ENCODE measurements at places on chromosomes 2 and 18.
A peak's percentile ranks its signal among the peaks of the same experiment; 100 is the strongest.

GRCh38 chr2:160901613-160902012 lies 258.6 kb upstream of the TANK start:
- DNase-seq, result peak; percentile 35

DNA sequence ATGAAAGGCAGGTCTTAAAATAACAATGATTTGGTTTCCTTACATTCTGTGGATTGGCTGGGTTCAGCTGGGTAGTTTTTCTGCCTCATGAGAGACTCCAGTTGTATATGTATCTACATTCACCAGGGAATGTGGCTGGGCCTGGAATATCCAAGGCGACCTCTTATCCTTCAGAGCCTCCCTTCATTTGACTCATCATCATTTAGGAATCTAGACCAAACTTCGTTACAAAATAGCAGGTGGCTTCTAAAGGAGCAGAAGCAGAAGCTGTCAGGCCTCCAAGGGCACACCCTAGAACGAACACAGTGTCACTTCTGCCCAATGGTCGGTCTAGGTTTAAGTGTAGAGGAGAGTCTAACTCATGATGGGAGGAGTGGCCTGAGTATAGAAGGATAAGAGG lies 204.2 kb downstream of the EN1 start:
- no peak for DNase-seq

- DNase-seq, result no peak
Observed at GRCh38 chr2:136154384-136154783, 36.4 kb upstream of the CXCR4 start.

DNA sequence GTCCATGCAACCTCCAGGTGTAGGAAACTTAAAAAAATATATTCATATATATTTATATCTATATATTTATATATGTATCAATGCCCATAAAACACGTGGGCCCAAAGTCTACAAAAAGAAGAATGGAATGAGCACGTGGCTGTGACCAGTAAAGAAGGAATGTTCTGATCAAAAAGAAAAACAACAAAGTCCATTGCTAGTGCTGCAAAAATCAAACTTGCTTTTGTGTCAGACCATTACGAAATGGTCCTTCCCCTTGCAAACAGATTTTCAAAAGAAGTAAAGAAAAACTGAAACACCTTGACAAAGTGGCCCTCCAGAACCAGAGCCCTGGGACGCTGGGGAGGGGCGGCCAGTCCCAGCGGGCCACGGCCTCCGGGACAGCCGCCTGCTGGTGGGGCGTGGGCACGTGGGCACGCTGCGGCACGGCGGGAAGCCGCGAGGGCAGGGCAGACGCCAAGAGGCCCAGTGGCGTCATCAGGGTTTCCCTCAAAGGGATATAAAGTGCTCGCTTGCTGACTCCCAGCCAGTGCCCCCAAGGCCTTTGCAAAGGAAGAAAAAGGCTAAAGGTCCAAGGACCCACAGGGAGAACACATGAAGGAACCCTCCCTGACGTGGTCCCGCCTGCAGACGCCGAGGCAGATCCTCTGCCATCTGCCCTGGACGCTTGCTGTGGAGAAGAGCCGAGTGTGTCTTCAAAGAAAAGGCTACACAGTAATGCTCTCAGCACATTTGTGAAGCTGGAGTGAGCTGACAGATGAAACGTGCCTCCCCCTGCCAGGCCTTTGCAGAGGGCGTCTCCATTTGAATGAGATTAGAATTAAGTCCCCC lies 201.8 kb downstream of the TWIST2 start:
- DNase-seq, result no peak

DNA sequence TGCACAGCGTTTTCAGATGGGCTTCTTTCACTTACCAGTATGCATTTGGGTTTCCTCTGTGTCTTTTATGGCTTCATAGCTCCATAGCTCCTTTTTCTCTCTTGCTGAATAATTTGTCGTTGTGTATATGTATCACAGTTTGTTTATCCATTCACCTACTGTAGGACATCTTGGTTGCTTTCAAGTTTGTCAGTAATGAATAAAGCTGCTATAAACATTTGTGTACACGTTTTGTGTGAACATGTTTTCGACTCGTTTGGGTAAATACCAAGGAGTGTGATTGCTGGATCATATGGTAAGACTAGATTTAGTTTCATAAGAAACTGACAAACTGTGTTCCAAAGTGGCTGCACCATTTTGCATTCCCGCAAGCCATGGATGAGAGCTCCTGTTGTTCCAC lies 94.7 kb downstream of the FAM168B start:
- DNase-seq, result no peak

DNA sequence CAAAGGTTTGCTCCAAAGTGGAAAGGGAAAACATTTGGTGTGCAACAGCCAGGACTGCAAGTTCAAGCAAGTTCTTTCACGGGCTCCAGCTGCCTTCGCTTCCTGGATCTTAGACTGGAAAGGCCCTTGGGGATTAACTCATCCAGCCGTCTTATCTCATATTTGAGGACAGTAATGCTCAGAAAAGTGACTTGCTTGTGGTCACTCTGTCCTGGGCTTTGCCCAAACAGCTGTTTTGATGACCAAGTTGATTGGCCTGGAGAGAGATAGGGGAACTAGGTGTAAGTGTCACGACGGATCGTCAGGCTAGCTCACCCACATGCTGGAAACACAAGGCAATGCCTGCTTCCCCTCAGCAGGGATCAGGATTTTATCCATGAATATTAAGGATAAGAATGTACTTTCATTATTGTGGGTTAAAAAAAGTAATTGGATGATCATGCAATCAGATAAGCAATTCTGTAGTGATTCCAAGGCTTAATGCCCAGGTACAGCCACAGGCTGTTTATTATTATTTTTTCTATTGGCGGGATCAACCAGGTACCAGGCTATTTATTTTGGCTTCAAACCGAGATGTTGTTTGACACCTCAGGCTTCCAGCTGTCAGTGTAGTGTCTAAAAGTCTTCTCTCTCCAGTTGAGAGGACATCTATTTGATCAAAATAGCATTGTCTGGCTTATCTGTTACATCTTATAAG lies 162.5 kb upstream of the EPAS1 start:
- no peak for DNase-seq

DNA sequence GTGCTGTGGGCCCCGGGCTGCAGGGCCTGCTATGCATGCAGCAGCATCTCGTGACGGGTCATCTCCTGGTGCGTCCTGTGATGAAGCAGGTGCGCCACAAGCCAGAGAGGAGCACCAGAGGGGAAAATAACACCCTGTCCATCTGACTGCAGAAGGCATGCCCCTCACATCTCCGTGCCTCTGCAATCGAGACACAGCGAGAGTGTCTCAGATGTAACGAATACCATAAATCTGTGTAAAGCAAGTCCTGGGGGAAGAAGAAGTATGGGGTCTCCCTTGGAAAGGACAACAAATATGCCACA lies 137.5 kb downstream of the PTGR3 start:
- no peak for DNase-seq

DNA sequence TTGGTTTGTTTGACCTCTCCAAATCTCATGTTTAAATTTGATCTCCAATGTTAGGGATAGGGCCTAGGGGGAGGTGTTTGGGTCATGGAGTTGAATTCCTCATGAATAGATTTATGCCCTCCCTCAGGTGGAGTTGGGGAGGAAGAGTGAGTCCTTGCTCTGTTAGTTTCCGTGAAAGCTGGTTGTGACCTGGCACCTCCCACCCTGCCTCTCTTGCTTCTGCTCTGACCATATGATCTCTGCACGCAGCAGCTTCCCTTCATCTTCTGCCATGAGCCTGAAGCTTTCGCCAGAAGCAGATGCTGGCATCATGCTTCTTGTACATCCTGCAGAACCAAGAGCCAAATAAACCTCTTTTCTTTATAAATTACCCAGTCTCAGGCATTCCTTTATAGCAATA lies 231.6 kb upstream of the ERBB4 start:
- DNase-seq, result no peak

- DNase-seq, result no peak
Observed at GRCh38 chr2:157488877-157489276, 45.0 kb upstream of the CYTIP start.

Measured in ovary (tissue), 10 donors.